ENCODE measurements at places on chromosomes 3 and 15. TPM values are rescaled to one million over a fixed set of nuclear protein-coding genes. Genes with fewer than 3 reads are reported as not detected.

Gene PLSCR5
- not detected for total RNA-seq

Gene RFT1
- 40.1 TPM for total RNA-seq

Gene ACTRT3
- total RNA-seq: 0.93 TPM

Gene CIDEC
- not detected for total RNA-seq

Gene CSPG4
- total RNA-seq: 0.05 TPM

Gene TMED3
- total RNA-seq: 70.0 TPM

GRCh38 chr3:171388527-171388926 is 71.7 kb downstream of the TNIK start:
- DNase-seq: no peak
- H3K4me3 ChIP-seq: no peak overlapping the region
- H3K4me1 ChIP-seq: peaks cover 9% of the 10 kb centered on the region
- no peaks in the 10 kb centered on the region for H3K27me3 ChIP-seq

GRCh38 chr3:8970971-8971589 is 7.8 kb upstream of the RAD18 start:
- no peaks in the 10 kb centered on the region for H3K4me1 ChIP-seq
- DNase-seq: peak; percentile 75
- H3K4me3 ChIP-seq: no peak overlapping the region
- H3K27me3 ChIP-seq: peaks cover 10% of the 10 kb centered on the region
- H3K36me3 ChIP-seq: no peaks in the 10 kb centered on the region

GRCh38 chr3:68972358-68972979 is 40.1 kb upstream of the TAFA4 start:
- no peak overlapping the region for H3K27ac ChIP-seq
- peak; percentile 63 for DNase-seq
- no peaks in the 10 kb centered on the region for H3K4me1 ChIP-seq
- peaks cover 29% of the 10 kb centered on the region for H3K36me3 ChIP-seq

DNA sequence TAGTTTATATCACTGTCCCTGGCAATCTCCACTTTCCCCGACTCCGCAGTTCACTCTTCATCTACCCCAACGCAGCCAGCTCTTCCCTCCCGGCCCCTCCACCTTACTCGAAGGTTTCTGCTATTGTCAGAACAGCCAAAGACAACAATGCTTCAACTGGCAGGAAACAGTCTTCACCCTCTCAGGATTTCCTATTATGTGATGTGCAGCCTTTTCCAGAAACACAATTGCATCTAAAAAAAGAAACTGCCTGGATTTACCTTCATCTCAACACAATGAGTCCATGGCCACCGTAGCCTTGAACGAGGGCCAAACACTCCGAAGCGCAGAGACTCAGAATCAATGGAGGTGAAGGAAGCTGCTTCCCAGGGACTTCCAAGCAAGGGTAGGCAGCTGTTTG is 182.1 kb upstream of the TSC22D2 start:
- H3K4me1 ChIP-seq: peaks cover 8% of the 10 kb centered on the region
- H3K36me3 ChIP-seq: no peaks in the 10 kb centered on the region
- DNase-seq: no peak
- peaks cover 14% of the 10 kb centered on the region for H3K27me3 ChIP-seq

DNA sequence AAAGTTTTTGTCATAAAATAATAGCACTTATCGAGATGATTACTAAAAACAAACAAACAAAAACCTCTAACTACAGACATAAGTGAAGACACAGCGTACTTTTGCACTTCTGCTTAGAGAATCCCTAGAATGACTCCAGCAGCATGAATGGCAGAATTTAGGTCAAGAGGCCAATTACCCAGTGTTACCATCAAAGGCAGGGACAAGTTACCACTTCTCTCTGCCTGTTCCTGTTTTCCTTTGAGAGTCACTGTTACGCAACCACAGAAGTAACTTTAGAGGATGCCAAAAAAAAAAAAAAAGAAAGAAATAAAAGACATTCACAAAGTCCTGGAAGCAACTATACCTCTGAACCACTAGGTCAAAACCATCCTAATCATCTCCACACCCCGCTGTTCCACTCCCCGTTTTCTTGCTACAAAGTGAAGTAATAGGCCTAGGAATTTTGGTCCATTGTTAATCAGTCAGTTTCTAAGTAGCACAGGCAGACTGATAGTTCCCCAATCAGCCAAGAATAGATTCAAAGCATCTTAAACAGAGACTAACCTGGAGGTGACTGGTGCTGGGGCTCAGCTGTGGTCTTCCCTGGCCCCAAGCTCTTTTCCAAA is 41.9 kb downstream of the FMN1 start:
- H3K4me1 ChIP-seq: peaks cover 14% of the 10 kb centered on the region
- no peak overlapping the region for H3K27ac ChIP-seq
- H3K27me3 ChIP-seq: no peaks in the 10 kb centered on the region
- DNase-seq: peak; percentile 55

GRCh38 chr3:160701490-160701889 is 24.5 kb downstream of the ARL14 start:
- no peak overlapping the region for H3K4me3 ChIP-seq
- H3K27me3 ChIP-seq: no peaks in the 10 kb centered on the region
- no peaks in the 10 kb centered on the region for H3K4me1 ChIP-seq
- H3K36me3 ChIP-seq: no peaks in the 10 kb centered on the region

DNA sequence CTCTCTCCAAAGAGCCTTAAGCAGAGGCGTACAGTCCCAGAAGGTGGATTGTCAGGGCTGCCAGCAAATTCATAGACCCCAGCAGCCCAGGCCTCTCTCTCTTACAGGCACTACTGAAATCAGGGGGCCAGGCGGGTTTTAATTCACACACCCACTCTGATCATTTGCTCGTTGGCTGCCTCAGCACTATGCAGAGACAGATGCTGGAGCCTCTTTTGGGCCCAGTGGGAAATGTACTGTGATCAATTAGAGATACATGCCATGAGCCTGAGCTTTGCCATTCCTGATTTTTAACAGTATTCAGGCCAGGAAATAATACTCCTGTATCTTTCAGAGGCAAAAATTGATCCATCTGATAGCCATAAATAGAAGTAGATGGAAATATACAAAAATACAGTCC is 53.0 kb downstream of the CMTM6 start:
- H3K27me3 ChIP-seq: no peaks in the 10 kb centered on the region
- H3K27ac ChIP-seq: no peak overlapping the region
- H3K4me1 ChIP-seq: no peaks in the 10 kb centered on the region
- peaks cover 17% of the 10 kb centered on the region for H3K36me3 ChIP-seq
- no peak for DNase-seq

- H3K36me3 ChIP-seq: no peaks in the 10 kb centered on the region
- H3K4me1 ChIP-seq: peaks cover 26% of the 10 kb centered on the region
- DNase-seq: no peak
- no peaks in the 10 kb centered on the region for H3K27me3 ChIP-seq
These were observed 42.3 kb downstream of the MITF start for GRCh38 chr3:69781593-69781992.

DNA sequence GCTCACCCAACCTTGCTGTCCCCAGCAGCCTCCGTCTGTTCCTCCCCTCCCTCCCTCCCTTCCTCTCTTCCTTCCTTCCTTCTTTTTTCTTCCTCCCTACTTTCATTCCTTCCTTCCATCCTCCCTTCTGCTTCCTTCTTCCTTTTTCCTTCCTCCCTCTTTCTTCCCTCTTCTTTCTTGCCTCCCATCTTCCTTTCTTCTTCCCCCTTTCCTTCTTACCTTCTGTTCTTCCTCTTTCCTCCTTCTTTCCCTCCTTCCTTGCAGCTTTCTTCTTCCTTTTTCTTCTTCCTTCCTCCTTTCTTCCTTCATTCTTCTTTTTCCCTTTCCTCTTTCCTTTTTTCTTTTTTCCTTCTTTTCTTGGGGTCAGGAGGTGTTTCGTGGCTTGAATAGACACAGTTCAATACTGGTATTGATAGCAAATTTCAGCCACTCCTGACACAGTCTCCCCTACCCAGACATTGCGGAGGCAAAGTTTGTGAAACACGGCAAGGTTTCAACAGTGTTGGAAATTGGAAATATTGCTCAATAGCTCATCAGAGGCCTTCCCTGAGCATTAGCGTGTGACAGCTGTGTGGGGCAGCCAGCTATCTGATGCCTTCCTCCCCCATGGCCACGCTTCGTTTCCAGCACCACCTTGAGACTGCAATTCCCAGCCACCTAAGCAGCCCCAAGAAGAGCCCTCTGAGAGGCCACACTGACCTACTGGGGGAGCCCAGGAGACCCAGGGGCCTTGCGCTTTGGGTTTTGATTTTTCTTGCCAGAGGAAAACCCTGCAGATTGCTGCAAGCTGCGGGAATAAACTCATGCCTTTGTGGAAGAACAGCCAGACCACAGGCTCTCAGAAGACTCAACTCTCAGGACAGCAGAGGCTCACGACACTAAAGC is 82.2 kb downstream of the KLF15 start:
- no peaks in the 10 kb centered on the region for H3K36me3 ChIP-seq
- no peaks in the 10 kb centered on the region for H3K27me3 ChIP-seq
- H3K27ac ChIP-seq: no peak overlapping the region
- peaks cover 28% of the 10 kb centered on the region for H3K4me1 ChIP-seq
- no peak for DNase-seq
